Right kidney (tissue), 9 donors: ENCODE measurements at places on chromosomes 1 and 21.

DNA sequence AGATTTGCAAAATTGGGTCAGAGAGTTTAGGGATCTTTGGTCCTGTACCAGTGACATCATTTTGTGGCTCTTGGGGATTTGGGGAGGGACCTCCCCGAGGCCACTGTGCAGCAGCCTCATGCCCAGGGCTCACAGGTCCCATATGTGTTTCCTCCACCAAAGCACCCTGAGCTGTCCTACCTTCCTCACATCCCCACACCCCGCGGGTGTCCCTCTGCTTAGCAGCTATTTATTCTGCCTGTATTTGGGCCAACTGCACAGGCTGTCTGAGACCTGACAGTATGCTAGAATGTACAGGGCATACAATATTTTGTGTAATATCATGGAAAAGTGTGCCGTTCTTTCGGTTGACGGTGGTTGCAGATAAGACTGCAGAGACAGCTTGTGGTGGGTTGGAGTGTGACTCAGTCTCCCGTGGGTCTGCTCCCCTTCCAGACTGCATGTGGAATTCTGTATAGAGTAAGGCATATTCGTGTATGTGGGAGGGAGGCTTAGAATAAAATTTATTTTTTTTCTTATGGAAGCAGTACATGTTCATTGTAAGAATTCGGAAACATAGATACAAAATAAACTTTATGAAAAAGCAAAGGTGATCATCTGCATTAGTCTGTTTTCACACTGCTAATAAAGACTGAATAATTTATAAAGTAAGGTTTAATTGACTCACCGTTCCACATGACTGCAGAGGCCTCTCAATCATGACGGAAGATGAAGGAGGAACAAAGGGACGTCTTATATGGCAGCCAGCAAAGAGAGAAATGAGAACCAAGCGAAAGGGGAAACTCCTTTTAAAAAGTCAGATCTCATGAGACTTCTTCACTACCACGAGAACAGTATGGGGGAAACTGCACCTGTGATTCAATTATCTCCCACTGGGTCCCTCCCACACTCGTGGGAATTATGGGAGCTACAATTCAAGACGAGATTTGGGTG, 84.4 kb downstream of the ADARB1 start:
- no peak for DNase-seq

DNA sequence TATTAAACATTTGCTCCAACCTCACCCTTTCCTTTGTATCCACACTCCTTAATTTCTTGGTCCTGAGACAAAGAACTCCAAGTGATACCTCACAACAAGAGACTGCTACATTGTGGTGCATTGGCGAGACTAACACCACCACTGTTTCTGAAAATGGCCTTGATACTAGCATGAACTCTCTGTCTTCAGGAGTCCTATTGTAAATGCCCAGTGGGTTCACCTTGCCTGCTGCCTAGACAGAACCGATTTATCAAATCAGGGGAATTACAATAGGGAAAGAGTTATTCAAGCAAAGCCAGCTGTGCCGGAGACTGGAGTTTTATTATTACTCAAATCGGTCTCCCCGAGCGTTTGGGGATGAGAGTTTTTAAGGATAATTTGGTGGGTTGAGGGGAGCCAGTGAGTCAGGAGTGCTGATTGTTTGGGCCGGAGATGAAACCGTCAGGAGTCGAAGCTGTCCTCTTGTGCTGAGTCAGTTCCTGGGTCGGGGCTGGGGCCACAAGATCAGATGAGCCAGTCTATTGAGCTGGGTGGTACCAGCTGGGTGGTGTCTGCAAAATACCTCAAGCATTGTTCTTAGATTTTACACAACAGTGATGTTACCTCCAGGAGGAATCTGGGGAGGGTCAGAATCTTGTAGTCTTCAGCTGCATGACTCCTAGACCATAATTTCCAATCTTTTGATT, 83.1 kb downstream of the DESI2 start:
- no peak for DNase-seq

DNA sequence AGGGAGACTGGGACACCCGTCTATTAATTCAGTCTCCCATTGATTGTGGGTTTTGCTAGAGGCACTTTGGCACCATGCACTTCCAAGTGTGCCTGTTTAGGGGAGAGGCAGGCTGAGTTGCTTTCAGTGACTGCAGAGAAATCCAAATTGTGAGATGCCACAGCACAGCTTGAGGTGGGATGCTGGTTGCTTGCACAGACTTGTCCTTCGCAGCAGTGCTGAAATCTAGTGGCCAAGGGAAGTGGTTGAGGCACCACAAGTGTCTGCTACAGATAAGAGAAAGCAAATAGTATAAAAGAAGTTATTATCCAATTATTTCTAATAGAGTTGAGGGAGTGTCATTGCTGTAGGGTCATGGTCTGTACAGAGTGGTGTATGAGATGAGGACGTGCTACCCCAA, 40.0 kb upstream of the APP start:
- no peak for DNase-seq

DNA sequence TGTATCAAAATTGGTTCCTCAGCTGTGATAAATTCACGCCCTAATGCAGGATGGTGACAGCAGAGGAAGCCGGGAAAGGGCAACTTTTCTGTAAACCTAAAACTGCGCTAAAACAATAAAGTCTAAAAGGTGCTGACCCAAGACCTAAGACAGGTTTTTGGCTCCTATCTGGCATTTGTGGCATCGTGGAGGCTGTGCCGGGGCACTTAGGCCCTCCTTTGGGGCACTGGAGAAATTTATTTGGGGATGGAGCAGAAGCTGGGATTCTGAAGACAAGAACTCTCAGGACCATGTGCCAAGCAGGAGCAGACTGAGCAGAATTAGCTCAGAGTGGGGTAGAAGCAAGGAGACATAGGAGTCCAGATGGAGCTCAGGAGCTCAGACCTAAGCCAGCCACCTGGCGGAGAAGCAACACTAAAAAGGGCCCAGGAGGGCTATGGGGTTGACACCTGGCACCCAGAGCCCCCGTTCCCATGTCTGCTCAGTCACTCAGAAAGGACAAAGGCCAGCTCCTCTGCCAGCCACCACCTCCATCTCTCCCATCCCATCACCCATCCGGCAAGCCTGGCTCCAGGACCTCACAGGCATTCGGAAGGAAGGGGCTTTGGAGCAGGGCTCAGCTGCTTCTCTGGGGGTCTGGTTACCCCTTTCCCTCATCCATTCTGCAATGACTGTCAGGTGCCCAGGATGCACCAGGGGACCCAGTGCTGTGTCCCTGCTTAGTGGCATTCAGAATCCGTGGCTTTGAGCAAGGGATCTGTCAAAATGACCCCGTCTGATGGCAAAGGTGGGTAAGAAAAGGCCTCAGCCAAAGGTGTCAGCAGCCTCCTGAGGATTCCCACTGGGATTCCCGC, 347.7 kb downstream of the NPHP4 start:
- no peak for DNase-seq

DNA sequence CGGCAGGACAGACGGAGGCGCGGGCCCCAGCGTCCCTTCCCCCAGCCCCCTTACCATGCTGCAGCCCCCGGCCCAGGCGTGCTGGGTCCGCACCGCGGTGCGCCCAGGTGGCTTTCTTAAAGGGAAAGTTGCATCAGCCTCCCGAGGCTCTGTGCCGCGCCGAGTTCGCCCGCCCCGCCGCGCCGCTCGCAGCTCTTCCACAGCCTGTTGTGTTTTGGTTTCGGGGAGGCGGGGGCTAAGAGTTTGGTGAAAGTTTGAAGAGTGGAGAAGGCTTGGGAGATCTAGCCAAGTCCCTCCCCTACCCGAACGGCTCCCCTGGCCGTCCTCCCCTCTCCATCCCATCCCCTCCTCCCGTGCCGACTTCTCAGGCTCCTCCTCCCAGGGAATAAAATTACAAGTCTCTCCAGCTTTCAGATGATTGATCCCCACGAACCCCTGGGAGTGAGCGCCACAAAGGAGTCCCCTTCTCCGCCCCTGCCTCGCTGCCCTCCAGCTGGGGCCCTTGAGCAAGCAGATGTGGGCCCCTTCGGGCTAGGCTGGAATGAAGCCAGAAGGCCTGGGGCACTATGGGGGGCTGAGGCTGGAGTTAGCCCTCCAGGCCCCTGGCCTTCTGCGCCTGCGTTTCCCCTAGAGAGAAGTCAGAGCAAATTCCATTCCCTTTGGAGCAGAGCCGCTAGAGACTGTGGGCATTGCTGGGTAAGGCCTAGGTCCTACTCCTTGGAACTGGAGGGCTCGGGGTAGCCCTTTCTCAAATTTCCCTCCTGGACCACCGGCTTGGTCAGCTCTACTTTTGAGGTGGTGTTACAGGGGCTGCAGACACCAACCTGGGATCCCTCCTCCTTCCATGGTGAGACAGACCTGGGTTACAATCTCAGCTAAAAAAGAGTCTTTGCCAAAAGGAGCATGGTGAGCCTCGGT, at the start of gene SLC6A9:
Gene SLC6A9, minus strand, starts transcription at position 211 of the 918 bp plus-strand sequence. CDS start 7,185 bp downstream, outside the sequence.
- peak; percentile 75 for DNase-seq

DNA sequence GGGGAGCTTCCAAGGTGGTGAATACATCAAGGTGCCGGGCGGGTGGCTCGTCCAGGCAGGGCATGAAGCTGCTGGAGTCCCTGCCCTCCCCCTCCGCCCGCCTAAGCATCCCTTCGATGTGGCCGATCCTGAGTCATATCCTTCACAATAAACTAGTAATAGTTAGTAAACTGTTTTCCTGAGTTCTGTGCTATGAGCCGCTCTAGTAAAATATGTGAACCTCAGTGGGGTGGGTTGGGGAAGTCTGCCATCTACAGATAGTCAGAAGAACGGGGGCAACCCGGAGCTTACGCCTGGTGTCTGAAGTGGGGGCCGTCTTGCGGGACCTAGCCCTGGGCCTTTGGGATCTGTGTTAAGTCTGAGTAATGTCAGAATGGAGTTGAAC, 21.6 kb downstream of the C2CD2 start:
- no peak for DNase-seq

DNA sequence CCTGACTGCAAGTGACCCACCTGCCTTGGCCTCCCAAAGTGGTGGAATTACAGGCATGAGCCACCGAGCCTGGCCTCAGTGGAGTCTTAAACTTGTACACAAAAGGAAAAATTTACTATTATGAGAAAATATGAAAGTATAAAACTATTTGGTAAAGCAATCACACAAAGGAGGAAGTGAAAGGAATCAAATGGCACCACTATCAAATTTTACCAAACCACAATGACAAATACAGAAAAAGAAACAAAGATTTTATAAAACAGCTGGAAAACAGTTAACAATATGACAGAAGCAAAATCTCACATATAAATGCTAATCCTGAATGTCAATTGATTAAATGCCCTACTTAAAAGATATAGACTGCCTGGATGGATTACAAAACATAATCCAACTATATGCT, 42.1 kb upstream of the NEGR1 start:
- no peak for DNase-seq

GRCh38 chr1:167344112-167344511, 123.4 kb downstream of the POU2F1 start:
- no peak for DNase-seq

DNA sequence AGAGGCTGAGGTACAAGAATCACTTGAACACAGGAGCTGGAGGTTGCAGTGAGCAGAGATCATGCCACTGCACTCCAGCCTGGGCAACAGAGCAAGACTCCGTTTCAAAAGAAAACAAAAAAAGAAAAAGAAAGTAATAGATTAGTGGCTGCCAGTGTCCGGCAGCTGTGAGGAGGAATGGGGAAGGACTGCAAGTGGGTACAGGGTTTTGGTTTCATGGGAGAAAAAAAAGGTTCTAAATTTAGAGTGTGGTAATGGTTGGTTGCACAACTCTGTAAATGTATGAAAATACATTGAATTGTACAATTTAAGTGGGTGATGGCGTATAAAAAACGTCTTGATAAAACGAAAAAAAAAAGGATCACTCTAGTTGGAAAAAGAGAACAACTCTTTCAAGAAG, 6.7 kb downstream of the TAF1A start:
- DNase-seq = no peak

DNA sequence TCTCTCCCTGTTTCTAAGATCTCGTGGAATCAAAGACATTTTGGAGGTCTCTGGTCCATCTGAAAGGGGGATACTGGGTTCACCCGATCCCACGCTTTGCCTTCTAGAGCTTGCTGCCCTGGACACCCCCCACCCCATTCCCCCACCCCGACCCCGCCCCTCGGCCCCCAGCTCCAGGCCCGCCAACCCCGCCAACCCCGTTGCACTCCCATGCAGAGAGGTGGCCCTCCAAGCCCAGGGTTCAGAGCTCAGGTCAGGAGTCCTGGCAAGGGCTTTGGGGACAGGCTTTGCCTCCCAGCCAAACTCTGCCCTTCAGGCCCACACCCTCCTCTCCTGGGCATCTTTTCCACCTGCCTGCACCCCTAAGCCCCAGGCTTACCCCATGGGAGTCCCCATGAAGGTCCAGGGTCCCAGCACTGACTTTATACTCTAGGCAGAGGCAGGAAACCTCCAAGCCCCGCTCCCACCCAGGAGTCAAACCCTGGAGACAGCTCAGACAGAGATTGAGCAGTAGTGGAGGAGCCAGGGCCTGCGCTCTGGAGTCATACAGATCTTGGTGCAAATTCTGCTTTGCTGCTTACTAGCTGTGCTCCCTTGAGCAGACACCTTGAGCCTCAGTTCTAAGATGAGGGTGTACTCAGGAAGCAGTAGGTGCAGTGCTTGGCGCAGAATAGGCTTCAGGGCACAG, 155.9 kb downstream of the FOXD2 start:
- DNase-seq = no peak

DNA sequence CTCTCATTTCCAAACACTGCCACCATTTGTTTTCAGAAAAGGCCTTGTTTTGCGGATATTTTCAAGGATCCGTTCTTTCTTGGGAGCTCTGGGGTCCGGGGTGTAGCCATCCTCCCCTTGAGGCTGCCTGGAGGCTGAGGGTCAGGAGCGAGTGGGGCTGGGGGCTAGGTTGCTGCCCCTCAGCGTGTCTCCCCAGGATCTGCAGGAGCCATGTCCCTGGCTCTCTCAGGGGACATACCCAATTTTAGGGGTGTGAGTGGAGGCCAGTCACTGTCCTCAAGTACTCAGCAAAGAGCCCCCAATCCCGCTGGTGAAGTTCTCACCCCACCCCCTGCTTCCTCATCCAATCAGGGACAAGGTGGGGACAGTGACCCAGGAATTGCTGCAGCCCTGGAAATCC, 15.0 kb upstream of the PRDM16 start:
- DNase-seq = no peak

DNA sequence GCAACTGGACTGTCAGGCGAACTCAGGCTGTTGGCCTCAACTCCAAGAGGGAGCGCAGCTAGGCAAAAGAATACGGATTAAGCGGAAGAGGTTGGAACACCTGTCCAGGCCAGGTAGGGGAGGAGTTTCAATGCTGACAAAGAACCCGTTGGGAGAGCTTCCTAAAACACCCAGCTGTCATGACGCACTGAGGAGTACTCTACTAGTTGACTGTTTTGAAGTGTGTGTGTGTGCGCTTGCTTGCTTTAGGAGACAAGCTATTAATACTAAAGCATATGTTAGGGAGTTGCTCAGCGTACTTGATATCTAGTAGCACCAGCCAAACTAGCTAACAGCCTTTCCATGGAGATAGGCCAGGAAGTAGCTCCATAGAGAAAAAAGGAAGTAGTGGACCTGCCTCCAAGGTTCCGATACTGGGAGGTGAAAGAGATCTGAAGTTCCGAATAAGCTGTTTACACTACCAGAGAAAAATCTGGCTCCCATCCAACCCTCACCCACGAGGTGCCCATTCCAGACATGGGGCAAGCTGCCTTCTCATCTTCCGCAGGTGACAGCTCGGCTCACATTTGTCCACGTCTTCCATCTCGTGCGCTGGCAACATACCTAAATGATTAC, 974 bp upstream of the FNBP1L start:
- peak; percentile 42 for DNase-seq

- no peak for DNase-seq
Observed at GRCh38 chr21:18298228-18298627, 53.6 kb downstream of the CHODL start.
